NCI-H1694 treated with DMSO at 0.1 percent for 48 hours (cell line): ENCODE measurements at places on chromosomes 13 and 19.
A peak's percentile ranks its signal among the peaks of the same experiment; 100 is the strongest.

DNA sequence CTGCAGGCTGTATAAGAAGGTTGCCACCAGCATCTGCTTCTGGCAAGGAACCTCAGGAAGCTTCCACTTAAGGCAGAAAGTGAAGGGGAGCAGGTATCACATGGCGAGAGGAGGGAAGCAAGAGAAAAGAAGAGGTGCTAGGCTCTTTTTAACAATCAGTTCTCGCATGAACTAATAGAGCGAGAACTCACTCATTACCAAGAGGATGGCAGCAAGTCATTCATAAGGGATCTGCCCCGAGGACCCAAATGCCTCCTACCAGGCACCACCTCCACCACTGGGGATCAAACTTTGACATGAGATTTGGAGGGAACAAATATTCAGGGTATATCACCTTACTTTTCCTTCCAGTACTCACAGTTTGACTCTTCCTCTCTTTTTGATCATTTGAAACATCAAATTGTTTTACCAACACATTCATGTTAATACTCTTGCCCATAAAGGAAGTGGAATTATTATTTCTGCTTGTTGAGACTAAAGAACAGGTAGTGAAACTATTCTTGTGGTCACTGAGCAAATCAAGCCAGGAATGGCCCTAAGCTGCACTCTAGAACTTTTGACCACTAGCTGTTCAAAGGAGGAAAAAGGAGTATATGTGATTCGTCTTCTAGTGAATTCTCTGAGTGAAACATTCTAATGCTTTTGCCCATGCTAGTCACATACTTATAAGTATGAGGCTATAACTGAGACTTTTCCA is 45.0 kb downstream of the LACC1 start:
- no peak for DNase-seq

DNA sequence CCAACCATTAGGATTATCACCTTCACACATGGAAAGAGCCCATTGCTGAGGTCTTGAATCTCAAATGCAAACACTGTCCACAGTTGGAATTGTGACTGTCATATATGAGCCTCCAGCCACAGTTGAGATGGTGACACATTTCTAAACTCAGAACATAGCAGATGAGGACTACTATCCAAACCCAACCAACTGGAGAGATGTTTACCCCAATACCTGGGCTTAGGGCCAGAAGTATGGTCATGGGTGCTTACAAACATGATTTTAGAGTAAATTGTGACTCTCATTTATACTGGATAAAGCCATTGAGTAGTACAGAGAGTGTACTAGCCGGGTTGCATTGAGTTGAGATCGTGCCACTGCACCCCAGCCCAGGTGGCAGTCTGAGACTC is 14.0 kb upstream of the ZNF681 start:
- DNase-seq: no peak

DNA sequence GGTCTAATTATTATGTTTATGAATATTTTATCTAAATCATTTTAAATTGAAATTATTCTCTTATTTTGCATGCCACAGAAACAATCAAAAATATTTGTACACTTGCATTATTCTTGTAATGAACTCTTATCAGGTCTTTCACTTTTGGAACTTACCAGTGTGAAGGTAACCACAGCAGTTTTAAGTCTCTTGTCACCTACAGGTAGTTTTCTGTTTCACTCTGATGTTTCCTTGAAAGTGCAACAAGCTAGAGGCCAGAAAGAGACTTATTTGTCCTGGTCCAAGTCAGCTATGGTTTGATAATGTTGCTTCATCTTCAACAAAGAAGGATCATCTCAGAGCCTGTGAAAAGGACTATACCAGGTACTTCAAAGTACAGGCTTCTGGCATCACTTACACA is 133.4 kb upstream of the NBEA start:
- no peak for DNase-seq

DNA sequence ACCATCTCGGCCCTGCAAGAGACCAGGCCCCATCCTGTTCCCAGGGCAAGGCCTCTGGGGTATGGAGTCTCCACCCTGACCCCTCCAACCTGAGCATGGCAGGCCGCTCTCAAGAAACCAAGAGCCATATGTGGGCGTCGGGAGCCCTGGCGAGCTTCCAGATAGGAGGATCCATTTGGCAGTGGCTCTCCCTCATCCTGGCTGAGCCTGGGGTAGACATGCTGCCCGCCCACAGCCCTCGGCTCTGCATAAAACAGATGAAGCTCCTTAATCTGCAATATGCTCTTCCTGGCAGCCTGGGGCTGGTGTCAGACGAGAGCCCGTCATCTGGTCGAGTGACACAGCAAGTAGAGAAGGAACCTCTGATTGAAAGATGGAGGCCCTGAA is 6.1 kb downstream of the ATP13A1 start:
- DNase-seq: peak; percentile 95

DNA sequence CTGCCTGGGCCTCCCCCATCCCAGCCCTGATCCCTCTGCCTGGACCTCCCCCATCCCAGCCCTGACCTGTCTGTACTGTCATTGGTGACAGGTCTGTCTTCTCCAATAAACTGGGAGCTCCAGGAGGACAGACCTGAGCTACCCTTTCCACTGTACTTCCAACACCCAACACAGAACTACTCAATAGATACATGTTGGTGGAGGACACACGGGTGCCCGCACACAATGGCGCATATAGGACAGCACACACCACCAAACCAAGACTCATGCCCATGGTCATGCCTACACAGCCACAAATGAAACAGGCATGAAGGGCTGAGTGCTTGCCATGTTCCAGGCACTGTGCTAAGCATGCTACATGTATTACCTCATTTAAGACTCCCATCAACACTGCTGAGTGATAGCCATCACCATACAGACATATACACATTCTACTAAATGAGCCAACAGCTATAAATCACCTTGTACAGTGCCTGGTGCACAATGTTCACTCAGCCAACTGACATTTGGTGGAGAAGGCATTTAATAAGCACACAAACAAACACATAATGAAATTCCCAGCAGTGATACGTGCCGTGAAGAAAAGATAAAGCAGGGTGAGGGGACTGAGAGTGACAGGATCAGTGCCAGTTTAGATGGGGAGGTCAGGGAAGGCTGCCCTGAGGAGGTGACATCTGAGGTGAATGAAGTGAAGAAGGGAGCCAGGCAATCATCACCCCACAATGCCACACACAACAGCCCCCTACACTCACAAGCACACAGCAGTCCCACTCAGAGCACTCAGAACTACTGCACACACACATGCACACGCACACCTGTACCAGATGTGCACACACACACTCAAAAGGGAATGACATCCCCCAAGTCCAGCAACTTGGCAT is 857 bp downstream of the POU2F2 start:
- DNase-seq: no peak

- no peak for DNase-seq
Measured at GRCh38 chr19:45790942-45791341, 1.7 kb downstream of the DMWD start.

DNA sequence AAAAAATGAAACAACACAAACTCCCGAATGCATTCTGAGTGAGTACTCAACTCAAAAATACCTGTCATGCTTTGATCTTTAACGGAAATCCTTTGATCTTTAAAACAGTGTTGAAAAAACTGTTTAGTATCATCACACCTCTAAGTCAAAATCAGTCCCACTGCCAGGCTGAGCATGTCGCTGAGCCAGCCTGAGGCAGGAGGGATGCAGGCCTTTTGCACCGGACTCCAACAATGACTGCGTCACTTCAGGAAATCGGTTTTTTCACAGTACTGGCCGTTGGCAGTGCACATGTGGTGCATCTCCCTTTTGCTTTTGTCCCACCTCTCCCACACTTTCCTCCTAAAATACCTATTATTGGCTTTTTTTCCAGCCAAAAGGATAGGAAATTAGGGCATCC is 78.2 kb downstream of the SHISA2 start:
- DNase-seq: no peak

DNA sequence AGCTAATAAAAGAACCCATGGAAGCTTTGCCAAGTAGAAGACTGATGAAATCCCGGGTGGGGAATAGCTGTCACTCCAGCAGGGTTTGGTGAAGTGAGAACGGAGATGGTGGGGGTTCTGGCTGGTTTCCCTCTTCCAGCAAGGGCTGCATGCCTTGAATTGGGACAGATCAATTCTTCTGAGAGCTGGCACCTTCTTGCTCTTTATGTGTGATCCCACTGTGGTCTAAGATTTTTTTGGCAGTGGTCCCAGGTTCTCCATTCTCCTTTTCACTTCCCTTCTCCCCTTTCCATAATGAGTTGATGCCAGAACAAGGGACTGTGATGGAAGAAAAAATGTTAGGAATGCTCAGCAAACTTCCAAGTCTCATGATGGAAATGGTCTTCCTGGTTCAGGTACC is 50.0 kb downstream of the TNFSF11 start:
- DNase-seq: no peak

DNA sequence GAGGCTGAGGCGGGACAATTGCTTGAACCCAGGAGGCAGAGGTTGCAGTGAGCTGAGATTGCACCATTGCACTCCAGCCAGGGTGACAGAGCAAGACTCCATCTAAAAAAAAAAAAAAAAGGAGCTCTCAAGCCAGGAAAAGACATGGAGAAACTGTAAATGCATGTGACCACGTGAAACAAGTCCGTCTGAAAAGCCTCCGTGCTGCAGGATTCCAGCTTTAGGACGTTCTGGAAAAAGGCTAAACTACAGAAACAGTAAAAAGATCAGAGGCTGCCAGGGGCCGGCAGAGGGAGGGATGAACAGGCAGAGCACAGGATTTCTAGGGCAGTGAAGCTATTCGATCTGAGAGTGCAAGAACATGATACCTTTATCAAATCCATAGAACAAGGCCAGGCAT is 40.7 kb upstream of the NDUFS7 start:
- DNase-seq: no peak

- no peak for DNase-seq
Measured at GRCh38 chr19:50501568-50502475, 9.2 kb downstream of the JOSD2 start.

DNA sequence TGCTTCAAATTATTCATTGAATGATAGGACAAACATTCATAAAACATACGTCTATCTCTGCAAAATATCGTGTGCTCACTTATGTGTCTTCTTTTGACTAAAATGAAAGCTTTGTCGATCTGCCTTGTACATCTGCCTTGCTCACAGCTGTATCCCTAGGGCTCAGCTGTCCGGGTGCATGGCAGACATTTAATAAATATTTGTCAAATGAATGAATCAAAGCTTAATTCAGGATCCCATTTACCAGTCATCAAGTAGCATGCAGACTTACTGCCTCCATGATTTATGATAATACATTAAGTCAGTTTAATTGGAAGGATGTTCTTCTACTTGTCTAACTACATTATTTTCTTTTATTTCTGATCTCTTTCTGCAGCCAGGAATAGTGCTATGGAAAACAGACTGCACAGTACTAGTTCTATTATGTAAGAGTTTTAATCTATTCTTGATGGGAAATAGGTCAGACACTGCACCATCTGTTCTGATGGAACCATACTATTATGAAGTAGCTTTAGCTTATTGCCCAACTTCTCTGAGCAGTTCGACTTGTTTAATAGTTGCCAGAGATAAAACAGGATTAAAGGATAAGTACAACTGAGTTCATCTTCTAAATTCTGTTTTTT is 13.2 kb downstream of the SLC46A3 start:
- DNase-seq: no peak

DNA sequence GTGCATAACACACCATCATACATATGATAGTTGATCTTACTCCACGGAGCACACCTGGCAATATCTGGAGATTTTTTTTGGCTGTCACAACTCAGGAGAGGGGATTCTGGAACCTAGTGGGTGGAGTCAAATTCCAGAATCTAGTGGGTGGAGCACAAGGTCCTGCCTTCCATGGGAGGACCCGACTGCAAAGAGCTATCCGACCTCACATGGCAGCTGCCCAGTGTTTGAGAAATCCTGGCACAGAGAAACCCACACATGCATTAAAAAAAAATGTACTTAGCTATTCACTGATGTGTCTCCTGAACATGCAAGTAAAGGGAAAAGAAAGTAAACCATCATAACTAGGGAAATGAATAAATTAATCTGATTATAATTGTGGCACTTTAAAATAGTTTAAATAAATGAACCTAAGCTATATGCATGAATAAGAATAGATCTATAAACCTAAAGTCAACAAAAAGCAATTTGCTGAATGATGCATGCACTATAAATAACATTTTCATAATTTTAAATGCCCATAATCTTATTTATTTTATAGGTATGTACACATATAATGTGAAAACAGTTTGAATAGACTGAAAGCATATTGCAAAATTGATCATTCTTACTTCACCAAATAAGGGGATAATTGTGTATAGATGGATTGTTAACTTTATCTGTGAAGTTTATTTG is 300.3 kb downstream of the MYO16 start:
- DNase-seq: no peak

DNA sequence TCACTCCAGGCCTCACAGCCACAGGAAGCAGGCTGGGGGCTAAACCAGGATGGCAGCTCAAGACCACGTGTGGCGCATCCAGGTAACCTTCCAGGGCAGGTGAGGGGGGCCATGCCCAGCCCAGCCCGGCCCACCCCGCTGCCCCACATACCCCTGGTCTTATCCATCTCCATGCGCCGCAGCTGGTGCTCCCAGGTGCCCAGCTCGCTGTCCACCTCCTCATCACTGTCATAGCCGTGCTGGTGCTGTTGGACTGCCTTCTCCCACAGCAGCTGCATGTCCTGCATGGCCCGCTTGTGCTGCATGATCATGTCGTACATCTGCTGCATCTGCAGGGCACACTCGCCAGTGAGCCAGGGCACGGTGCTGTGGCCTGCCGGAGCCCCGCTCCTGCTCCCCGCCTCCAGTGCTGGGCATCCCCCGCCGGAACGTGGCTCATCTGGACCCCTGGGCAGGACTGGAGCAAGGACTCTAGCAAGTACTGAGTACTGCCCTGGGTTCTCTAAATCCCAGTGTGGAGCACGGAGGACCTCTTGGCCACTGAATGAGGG is 6.0 kb upstream of the TM6SF2 start:
- no peak for DNase-seq
